Gastrocnemius medialis (tissue), 4 donors: ENCODE measurements at places on chromosomes 5 and 9.
A peak's percentile ranks its signal among the peaks of the same experiment; 100 is the strongest.

DNA sequence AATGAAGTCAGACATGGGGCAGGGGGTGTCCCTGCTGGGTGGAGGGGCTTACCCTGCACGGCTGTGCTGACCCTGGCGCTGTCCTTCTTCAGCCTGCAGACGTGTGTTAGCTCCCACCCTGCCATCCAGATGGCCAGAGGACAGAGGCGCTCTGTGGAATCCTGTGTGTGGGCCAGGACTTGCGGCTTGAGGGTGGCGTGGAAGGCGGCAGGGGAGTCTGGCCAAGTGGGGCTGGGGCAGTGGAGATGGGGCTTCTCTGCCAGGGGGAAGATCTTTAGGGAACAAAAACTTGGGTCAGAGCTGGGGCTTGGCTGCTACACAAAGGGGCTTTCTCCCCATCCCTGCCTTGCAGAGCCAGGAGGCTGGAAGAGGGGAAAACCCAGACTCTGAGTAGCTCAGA is 46.5 kb upstream of the SYNPO start:
- DNase-seq: no peak

DNA sequence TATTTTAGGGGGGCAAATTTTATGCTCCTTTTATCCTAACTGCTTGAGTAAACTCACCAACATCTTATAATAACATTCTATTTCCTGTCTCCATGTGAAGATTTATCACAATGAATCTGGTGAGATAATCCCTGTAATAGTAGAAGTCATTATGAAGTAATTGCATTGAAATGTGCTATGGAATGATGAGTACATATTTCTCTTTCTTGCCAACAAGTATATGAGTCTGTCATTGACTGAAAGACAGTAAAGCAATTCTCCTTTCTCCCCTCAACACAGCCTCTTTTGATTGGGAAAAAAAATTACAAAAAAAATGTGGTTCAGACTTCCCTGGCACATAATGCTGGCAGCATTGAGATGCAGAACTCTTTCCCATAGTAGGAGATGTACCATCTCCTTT is 459.2 kb upstream of the RGMB start:
- no peak for DNase-seq

DNA sequence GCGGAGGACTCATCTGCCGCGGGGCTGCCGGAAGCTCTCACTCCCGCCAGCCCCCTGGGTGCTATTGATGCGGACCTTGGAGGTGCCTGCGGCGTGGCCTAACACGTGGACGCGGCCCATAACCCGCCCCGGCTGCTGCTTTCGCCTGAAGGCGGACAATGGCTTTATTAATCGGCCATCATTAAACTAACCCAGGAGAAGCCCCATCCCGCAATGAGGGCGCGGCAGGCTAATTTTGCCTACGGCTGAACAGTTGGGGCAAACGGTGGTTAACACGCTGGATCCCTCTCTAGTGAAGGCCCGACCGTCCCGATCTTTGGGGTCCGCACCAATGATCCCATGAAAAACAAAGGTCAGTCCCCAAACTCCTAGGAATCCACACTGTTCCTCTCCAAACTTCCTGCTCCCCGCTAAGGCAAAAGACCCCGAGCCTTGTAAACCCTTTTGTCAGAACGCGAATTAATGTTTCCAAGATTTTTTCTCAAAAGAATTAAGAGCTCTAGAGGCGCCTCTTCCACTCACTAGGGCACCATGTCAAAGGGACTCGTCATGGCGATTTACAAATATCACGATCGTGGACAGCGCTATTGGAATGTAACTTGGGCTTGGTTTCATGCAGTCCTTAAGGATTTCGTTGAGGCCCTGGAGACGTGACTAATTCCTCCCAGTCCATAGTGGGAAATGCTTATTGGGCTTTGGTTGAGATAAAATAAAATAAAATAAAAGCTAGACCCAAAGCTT is 193.1 kb downstream of the MEF2C start:
- no peak for DNase-seq

DNA sequence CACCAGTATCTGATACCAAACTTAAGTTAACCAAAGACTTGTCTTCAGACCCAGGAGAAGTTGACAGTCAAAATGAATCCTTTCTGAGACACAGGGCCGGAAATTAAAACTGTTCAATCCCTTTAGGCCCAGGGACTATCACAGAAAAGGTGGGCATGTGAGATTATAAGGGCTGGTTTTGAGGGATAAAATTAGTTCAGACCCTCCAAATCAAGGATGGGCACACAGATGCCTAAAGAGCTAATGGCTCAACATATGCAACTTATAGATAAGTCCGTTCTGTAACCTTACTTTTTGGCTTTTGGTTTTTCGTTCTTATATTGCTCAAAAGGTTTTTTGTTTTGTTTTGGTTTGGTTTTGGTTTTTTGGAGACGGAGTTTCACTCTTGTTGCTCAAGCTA is 129.6 kb upstream of the ABCA1 start:
- DNase-seq: no peak

GRCh38 chr5:7210549-7210948 is 185.4 kb upstream of the ADCY2 start:
- no peak for DNase-seq

DNA sequence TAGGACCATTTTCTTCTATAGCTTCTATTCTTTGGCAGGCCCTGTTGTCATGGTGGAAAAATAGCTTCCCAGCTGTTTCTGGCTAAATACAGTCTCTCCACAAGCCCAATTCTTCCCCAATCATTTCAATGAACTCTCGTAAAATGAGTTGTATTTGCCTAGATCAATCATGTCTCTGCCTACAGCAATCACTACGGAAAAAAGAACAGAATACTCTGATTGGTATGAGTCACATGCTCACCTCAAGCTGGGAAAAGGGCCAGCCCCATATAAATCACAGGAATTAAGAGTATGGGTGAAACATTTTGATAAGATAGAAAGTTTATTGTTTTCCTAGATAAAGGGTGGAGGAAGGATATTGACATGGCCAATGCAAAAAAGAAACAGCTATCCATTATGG is 711.4 kb downstream of the EFNA5 start:
- DNase-seq: no peak

- DNase-seq: no peak
These were observed 117.8 kb downstream of the FGF18 start for GRCh38 chr5:171537070-171537849.

DNA sequence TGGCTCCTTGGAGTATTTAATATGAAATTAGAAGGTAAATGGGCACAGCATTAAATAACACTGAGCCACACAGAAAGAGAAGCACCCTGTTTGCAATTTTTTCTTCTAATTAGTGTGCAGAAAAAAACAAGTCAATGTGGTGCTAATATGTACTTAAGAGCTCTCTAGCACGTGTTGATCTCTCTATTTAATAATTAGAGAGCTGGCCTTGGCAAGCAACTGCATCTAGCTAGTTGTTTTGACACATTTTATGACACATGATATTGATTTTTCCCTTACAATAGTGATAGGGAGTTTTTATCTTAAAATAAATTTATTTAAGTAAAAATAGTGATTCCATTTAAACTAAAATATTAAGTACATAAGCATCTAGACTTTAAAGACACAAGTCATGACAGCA is 54.5 kb upstream of the NUDT12 start:
- DNase-seq: no peak

GRCh38 chr5:168434746-168435321 is 51.4 kb upstream of the RARS1 start:
- DNase-seq: no peak

DNA sequence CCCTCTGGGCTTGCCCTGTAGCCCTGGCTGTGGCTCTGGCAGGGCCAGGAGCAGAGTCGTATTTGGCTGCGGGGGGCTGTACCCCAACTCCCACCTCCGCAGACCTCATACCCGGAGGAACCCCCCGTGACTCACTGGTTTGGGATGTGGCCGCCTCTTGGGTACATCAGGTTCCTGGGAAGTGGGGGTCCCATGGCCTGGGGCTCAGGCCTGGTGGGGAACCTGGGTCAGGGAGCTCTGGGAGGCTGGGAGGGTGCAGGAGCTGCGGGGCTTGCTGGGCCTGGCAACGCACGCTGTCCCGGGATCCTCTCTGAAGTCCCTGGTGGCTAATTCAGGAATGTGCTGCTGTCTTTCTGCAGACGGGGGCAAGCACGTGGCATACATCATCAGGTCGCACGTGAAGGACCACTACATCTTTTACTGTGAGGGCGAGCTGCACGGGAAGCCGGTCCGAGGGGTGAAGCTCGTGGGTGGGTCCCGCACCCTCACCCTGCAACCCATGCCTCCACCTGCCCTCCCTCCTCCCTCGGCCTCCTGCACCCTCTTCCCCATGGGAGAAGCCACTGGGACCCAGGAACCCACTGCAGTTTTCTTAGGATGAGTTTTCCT is 2.4 kb downstream of the LCN1 start:
- no peak for DNase-seq

DNA sequence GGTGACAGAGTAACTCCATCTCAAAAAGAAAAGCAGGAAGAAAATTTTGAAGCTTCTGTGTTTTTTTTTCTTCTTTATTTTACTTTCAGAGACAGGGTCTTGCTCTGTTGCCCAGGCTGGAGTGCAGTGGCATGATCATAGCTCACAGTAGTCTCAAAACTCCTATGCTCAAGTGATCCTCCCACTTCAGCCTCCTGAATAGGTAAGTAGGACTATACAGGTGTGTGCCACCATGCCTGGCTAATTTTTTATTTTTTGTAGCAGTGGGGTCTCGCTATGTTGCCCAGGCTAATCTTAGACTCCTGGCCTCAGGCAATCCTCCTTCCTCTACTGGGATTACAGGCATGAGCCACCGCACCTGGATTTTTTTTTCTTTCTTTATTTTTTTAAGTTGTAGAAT is 10.1 kb upstream of the C5orf24 start:
- no peak for DNase-seq

DNA sequence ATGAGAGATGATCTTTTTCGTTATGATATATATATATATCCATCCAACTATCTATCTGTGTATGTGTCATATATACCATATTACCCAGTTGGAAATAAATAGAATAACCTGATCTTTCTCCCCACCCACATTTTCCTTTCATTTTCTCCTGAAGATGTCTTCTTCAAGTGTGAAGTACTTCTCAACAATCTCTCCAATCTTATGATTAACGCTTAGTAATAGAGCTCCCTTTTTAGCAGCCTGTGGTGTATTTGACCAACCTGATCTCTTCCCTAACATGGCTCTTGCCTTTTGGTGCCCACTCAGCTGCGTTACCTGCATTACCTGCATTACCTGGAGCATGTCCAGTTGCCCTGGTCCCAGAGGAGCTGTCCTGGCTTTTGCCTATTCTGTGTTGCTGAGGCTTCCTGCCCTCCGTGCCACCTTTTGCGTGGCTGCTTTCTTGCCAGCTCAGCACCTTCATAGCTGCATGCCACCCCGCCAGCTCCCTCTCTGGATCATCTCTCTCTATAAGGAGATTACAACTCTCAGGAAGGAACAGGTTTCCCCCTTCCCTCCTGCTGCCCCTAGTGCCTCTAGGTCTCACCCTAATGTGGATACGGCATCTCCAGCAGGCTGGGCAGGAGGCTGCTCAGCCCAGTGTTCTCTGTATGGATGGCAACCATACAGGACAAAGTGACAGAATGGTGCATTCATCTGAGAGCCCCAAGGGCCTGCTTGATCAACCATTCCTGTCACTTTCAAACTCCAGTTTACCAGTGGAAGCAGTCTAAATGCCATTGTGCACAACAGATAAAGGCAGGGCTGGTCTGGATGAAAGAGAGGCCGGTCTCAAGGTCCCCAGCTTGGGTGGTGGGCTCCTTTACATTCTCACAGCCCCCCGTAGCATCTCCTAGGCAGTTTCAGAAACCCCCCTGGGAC is 126.7 kb downstream of the GADD45G start:
- DNase-seq: no peak

- DNase-seq: no peak
These were observed 65.1 kb upstream of the IQGAP2 start for GRCh38 chr5:76337953-76338451.

DNA sequence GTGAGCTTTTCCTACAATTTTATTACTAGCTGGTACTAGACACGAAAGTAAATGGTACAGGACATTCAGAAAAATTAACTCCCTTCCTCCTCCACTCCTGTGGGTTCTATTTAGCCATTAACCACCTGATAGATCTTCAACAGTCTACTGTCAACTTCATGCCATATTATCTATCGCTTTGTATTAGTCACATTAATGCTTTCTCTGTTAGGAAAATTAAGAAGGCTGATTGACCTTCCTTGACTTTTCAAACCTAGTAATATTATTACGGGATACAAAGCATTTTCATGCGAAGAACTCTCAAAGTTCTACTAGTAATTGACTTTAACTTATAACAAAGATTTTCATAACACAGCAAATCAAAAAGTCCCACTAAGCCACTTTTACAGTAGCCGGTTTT is 1.2 kb downstream of the TEX10 start:
- DNase-seq: no peak

- no peak for DNase-seq
These were observed 10.3 kb downstream of the GBGT1 start for GRCh38 chr9:133153227-133154096.

GRCh38 chr9:71036501-71036900 is 84.9 kb downstream of the TRPM3 start:
- DNase-seq: no peak

GRCh38 chr5:35313291-35313690 is 83.0 kb upstream of the PRLR start:
- no peak for DNase-seq

- DNase-seq: no peak
These were observed 240.2 kb downstream of the RFX3 start for GRCh38 chr9:3285365-3286161.

DNA sequence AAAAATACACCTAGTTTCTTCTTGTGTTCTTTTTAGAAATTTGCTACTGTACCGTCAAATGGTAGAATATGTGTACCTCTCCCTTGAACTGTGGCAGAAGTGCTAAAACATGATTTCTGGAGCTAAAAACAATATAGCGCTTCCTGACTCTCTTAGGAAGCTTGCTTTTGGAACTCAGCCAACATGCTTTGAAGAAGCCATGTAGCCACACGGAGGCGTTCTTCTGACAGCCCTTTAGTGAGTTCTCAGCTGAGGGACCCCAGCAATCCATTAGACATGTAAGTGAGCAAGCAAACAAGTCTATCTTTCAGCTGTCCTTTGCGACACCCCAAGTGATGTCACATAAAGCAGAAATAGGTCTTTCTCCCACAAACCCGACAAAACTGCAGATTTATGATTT is 917.0 kb downstream of the CDH9 start:
- no peak for DNase-seq

DNA sequence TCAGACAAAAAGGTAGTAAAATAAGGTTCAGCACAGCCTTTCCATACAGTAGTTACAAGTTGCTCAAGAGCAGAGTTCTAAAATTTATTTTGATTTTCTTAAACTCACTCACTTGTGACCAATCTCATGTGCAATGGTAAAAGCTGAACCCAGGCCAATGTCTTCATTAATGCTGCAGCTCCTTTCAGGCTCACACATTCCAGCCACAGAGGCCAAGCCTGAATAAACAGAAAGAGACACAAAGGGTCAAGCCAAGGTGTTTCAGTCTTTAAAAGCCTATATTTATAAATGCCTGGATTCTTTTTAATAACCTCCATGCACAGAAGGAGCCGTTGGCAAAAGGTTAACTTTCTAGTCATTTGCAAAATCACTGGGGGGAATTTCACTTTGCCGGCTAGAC is 152.5 kb downstream of the ADAMTS6 start:
- DNase-seq: no peak

GRCh38 chr5:31359839-31360238 is 166.4 kb downstream of the CDH6 start:
- no peak for DNase-seq

- DNase-seq: peak; percentile 56
These were observed 29.8 kb upstream of the GGTA1 start for GRCh38 chr9:121529237-121529987.
